ENCODE measurements at places on chromosomes 12 and 14.

- no peak for DNase-seq
These were observed 4.4 kb upstream of the CSRNP2 start for GRCh38 chr12:51087818-51088217.

DNA sequence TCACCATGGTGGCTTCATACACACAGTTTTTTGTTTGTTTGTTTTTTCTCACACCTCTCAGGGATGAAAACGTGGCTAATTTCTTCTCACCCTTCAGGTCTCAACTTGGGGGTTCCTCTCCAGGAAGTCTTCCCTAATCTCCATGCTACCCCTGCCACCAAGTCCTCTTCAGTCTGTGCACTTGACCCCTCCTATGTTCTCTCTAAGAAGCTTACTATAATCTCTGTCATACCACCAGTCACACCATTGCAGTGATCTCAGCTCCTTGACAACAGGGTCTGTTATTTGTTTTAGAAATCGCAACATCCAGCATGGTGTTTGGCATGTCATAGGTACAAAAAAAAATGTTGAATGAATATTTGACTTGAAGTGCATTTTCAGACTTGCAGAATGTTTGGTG is 83.4 kb downstream of the PRORP start:
- DNase-seq = no peak

DNA sequence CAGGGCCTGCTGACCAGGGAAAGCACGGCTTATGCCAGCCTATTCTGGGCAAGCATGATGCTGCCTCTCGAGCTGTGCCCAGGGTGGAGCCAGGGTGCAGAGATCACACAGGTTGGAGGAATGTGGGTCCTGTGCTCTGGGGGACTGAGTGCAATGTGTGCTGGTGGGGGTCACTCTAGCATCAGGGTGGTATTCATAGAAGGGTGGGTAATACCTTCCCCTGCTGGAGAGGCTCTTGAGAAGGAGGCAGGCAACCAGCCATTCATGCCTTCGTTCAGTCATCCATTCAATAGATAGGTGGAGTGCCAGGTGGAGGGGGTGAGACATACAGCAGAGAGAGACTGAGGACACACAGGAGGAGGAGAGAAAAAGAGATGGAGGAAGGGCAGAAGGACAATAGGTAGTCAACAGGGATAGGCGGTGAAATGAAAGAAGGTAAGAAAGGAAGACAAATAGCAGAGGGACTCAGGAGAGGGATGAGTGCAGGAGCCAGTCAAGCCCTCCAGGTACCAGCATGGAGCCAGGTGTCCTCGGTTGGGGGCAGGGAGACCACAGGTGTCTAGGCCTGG is 5.2 kb upstream of the ZNF385A start:
- DNase-seq = no peak

GRCh38 chr14:104695660-104696000 is 6.2 kb downstream of the INF2 start:
- no peak for DNase-seq

DNA sequence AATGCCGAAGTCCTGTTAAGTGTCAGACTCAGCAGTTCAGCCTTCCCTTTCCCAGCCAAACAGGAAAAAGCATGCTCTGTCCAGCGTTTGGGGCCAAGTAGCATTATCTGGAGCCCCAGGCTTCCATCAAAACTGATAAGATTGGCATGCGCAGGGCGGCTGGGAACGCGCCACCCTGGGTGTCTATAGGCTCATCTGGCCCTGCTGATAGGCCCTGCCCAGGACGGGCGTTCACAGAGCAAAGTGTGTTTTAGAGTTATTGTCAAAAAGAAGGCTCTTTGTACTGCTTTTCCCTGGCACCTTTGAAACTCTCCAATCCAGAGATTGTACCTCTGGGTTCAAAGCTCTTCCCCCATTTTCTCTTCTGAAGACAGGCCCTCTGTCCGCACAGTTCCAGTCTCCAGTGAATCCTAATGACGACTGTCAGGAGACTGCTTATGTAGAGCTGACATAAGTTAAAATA is at the start of gene ART4:
TSS of gene ART4 (minus strand) at position 102 of the 463 bp plus-strand sequence. CDS start 413 bp downstream, outside the sequence.
- no peak for DNase-seq
